Stimulated activated CD8-positive, alpha-beta memory T cell treated with anti-CD3 and anti-CD28 coated beads, Interleukin-2, amount 100 ng/mL, for 48 hours (primary cell): ENCODE measurements at places on chromosomes 2 and 18.
A peak's percentile ranks its signal among the peaks of the same experiment; 100 is the strongest.

- peak; percentile 37 for DNase-seq
These were observed 76.4 kb downstream of the AP1S3 start for GRCh38 chr2:223760838-223761502.

- no peak for DNase-seq
These were observed 298.2 kb downstream of the TCF4 start for GRCh38 chr18:55289775-55290174.

DNA sequence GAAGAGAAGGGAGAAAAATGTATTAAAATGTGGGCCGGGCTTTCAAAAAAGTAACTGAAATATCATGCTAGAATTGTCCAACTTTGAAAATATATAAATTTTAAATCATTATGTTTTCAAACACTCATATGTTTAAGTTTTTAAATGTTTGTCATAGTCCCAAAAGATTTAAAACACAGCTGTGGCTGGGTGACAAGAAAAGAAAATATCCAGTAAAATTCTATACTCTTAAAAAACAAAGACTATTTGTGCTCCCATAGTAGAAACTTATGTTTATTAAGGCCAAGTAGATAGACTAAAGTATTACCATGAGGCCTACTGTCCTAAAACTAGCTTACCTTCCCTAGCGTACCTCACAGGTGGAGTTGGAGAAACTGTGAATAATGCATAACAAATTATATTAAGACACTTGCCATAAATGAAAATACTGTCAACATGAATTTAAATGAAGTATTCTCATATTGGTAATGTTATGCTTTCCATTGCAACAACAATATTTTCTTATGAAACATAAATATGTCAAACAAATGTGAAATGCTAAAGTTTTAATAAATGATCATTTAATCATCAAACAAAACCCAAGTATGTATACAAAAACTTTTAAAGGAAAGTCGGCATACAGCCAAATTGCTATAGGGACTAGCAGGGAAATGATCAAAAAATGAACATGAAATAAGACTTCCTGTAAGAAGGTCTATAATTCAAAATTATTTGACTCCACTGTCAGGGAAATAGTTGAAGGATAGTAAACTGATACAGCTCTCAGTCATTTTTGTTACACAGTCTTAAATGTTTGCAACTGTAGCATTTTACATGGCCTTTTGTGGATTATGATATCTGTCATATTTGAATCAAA is 13.4 kb downstream of the MEIS1 start:
- no peak for DNase-seq

DNA sequence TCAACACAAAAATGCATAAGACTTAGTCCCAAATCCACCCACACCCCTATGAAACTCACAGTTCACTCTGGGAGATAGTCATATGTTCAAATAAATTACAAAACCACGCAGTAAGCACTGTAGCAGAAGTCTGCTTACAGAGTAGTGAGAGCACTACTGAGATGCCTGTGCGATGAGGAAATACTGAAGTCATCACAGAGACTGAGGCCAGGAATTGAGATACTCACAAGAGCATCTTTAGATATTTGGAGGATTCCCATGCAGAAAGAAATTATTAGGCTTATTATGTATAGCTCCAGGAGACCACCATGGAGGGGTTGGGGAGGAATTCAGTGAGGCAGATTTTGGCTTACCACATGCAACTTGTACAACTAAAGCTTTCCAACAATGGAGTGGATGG is 82.3 kb downstream of the ANTXR1 start:
- DNase-seq: no peak

DNA sequence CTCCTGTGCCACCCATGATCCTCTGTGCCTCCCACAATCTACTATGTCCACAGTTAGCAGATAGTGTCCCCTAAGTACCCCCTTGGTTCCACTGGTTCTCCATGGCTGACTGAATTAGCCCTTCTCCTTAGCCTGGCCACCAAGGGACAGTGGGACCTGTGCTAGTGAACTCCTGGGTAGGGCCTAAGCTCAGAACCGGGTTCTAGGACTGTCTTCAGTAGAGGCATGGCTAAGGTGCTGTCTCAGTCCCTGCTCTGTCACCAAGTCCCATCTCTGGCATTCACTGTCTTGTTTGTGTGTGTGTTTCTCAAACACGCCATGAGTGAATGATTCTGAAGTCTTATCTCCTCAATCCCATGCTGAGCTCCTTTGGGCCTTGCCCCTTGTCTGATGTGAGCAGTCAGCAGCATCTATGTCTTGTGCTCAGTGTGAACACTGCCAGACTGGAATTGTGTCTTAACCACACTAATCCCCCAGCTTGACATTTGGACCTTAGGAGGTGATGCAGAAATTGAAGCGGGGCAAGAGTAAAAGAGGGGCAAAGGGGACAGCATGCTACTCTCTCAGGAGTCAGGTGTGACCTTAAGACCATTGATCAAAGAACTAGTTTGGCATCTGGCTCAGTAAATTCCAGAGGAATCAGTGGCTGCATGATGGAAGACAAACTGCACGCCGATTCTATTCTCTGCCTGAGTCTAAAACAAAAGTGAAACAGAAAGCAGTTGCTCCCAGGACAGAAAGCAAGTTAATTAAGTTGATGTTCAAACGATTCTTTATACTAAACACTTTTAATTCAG is 190.5 kb downstream of the ALPK2 start:
- DNase-seq: no peak

DNA sequence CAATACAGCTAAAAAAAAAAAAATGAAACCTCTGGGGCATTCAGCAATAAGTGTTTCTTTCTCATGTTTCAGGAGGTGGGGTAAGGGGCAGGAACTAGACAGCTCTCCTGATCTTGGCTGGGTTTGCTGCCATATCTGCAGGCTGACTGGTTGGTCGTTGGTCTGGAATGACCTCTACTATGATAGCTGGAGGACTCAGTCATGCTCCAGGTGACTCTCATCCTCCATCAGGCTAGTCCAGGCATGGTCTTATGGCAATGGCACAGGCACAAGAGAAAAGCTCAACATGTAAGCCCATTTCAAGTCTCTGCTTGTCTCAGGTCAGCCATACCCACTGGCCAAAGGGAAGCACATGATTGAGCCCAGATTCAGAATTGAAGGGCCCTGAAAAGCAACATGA is 9.5 kb upstream of the SLC1A4 start:
- DNase-seq: no peak

DNA sequence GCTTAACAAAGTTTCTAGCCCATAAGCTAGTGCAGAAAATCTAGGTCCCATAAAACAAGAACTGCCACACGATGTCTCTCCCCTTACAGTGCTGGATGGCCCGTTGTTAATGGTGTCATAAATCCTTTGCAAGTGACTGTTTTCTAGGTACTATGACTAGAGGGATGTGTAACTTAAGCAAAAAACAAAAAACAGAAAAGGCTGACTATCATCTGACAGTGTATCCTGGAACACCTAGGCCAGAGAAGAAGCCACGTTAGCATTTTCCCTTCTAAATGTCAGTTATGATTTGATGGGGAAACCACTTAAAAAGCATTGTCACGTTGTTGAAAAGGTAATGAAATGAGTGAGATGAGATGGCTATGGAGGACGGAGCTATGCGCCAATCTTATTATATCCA is 2.4 kb downstream of the CASP8 start:
- no peak for DNase-seq

GRCh38 chr2:219273937-219274336 is 5.2 kb upstream of the DNAJB2 start:
- DNase-seq: no peak
